Stimulated activated CD8-positive, alpha-beta memory T cell treated with anti-CD3 and anti-CD28 coated beads, Interleukin-4, amount 100 ng/mL, for 1 hour (primary cell): ENCODE measurements at places on chromosomes 7 and 10.

DNA sequence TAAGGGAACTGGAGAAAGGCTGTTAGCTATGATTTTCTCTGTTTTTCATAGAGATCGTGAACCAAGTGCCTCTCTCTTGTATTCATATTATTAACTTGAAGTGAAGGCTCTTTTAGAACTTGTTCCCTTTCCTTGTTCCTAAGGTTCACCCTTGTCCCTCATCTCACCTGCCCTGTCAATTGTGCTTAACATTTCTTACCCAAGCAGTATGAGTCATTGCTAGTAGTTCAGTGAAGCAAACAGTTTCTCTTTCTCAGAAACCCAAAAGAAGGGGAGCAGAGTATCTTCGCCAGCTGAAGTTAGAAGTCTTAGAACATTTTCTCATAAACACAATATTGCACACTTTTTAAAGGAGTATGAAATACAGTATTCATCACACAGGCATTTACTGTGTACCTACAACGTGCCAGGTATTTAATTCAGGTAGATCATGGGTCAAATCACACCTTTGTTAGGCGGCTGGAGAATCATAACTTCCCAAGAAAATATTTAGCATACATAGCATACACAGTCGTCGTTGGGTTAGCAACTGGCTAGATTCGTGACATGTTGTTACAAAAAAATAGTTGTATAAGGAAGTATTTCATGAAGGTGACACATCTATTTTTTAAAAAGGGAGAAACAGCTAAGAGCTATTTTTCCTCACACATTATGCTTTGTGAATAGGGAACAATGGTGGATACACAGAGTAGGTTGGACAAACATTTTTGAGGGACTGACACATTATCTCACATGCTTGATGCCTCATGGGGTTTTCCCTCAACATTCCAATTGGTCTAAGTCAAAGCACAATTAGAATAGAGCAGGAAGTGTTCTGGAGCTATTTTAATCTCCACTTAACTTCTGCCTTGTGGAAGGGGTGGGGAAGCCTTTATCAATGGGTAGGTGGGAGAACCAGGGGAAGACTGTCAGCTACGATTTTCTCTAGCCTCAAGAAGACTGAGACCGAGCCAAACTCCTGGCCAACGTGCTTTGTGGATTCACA, 13.2 kb downstream of the HDAC9 start:
- no peak for DNase-seq

DNA sequence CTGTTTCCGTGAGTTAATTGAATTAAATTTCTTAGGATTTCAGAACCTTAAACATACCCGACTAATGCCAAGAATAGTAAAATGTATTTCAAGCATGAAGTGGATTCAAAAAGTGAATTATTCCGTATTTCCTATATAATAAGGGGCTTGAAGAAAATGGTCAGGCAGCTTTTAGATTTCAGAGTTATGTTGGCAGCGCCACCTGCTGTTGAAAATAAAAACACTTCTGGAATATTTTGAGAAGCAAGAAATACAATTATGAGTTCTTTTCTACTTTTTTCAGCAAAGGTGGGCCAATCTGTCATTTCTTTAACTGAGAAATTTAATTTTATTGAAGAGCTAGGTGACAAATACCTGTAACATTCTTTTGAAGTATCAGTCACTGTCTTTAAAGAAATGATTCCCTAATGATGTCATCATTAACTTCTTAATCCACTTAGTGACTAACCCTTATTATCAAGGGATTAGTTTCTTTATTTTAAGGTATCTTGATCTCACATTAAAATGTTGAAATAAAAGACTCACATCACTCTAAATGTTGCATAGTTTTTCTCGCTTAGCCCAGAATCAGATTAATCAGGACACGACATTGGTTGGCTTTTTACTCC, 36.6 kb upstream of the AGR3 start:
- no peak for DNase-seq

- no peak for DNase-seq
Measured at GRCh38 chr7:64098-64915, 128.1 kb upstream of the FAM20C start.

DNA sequence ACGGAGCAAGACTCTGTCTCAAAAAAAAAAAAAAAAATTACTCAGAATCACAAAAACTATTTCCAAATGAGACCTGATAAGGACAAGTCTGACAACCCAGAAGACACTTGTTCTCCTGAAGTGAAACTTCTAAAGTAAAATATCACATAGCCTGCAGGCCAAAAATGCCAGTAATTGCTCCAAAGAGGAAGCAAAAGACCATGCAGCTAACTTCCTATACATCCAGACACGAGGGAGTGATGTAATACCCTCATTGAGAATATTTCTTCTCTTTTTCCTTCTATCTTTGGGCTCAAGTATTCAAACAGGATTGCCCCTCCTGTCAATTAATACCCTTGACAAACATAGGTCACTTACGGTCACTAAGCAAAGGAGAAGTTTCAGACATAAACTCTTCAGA, 31.2 kb downstream of the ARMH3 start:
- DNase-seq = no peak

- no peak for DNase-seq
Measured at GRCh38 chr7:69295977-69296376, 302.3 kb upstream of the AUTS2 start.

DNA sequence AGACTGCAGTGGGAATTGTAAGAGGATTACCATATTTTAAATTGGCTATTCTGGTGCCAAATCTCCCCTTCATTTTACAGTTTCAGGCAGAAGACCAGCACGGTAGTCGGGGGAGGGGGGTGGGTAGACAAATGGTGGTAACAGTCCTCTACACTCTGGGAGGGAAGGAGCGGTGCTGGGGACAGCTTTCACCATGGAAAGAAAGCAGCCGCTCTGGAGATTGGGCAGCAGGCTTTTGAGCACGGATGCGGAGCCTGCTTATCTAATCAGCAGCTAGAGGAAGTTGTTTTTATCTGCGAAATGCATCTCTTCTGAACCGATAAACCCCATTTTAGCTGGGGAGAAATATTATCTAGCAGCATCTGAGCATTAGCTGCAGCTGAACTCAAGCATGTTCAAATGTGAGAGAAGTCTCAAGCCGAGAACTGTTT, 28.7 kb downstream of the IKZF1 start:
- DNase-seq = no peak

GRCh38 chr7:75617634-75618234, 121.0 kb downstream of the HIP1 start:
- peak; percentile 2 for DNase-seq

DNA sequence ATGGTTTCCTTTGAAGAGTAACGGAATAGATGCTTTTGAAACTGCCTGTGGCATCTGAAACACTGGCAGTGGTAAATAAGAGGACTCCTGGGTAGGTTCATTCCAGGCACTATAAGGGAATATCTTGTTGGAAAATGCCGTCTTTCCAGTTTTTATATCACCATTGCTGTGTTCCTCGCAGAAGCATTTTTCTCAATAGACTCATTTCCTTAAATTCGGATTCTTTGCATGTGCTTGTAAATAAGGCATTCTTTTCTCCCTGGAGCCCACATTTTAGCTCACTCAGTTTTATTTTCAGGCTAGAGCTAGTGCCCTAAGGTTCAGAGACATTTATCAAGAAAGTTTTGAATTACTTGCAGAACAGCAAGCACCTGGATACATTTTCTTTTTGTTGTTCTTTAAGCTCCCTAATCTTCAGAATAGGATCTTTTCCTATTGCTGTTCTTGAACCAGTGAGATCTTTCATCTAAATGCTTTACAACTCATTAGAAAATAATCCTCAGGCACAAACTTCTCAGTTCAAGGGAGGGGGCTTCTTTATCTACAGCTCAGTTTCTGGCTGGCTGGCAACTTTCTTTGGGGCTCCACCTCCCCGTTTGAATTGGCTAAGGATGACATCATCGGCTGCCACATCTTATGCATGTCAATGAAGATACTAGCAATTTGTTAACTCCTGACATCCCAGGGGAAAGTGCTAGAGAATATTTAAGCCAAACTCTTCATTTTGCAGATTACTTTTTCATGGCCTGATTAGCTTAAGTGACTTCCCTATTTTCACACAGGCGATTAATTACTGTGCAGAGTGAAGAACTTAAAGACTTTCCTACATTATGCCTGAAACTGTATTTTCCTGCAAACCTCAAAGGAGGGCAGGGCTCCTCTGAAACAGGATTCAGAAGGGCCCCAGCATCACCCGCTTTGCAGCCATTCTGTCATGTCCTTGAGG, 133.7 kb upstream of the RSU1 start:
- DNase-seq = no peak

DNA sequence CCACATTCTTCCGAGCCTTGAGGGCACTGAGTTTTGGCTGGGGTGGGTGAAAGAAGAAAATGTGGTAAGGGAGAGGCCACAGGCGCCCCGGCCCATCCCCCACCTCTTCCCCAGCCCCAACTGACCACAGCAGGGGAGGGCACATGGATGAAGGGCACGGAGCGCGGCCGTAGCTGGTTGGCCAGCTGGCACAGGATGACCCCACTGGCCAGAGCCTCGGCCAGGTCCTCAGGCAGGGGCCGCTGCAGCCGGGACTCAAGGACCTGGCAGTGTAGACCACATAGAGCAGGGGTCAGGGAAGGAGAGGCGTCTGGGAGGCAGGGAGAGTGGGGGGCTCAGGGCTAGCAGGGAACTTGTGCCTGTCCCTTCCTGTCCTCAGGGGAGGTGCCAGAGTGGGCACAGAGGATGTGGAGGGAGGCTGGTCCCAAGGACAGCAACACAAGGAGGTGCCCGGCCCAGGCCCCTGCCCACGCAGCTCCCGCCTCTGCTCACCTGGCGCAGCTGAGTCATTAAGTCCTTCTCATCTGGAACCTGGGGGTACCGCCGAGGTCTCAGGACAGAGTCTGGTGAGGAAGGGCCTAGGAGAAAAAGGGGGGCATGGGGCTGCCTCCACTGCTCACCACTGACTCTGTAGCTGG, 2.2 kb upstream of the SAP25 start:
- DNase-seq = no peak

DNA sequence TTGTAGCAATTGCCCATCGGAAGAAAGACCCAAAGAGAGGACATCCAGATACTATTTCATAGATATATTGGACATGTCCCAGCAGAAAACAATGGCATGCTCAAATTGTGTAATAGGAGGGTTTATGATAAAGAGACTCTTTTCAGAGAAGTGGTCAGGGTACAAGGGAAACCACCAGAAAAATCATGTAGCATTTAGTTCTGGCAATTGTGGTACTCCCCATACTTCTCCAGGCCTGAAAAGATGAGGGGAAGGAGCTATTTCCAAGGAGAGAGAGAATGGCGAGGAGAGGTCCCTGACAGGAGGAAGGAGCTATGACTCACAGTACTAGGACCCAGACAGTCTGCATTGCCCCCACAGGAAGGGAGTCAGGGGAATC, 68.4 kb upstream of the ADO start:
- DNase-seq = no peak

DNA sequence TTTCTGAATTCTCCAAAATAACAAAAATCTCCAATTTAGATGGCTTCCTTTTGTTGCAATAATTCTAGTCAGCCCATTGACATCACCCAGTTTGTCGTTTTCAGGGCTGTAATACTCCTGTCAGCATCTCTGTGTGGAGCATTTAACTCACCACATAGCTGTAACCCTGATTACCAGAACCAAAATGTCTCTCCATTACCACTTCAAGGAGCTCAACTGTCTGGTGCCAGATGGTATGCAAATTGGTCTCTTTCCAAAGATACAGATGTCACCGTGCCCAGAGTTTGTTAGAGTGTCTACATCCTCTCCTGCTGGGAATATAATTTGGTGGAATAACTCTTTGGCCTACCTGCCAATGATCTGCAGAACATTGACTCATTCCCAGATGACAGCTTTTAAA, 350.3 kb upstream of the POT1 start:
- no peak for DNase-seq

GRCh38 chr10:5905854-5906507, 15.9 kb downstream of the FBH1 start:
- DNase-seq = no peak

- no peak for DNase-seq
Measured at GRCh38 chr10:124235232-124235631, 141.8 kb upstream of the CHST15 start.

GRCh38 chr7:100819586-100819985, 7.7 kb downstream of the EPHB4 start:
- no peak for DNase-seq

- no peak for DNase-seq
Measured at GRCh38 chr7:149772956-149773434, 393 bp downstream of the ZNF467 start.

DNA sequence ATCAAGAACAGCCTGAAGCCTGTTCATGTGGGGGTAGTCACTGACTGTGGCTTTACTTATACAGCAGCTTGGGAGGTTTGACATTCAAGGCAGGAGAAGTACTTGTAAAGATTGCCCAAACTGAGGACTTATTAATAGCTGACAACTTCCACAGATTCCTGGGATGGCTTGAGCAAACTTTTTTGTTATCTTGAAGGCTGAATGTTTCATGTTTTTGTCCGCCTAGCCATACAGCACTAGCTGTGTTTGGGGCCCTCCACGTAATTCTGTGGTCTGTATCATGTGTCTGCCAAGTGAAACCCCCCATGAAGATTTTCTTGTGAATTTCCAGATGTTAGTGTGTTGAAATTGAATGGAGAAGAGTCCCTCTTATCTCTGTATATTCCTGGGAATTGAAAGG, 38.6 kb downstream of the FAS start:
- no peak for DNase-seq

GRCh38 chr7:151427705-151428377, 12.1 kb downstream of the CRYGN start:
- DNase-seq = no peak

DNA sequence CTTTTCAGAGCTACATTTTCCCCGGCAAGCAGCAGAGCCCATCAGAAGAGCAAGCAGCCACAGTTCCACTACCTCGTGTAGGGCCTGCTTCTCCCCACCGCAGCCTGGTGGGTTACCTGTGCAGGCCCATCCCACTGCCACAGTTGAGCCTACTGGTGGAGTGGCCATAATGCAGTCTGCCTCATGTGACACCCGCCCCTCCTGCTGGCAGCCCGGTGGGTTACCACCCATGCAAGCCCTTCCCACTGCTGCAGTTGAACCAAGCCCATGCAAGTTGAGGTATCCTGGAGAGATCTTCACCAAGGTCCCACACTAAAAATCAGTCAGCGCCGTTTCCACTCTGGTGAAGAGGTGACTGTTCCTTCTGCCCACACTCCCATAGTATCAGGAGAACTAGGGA, 32.1 kb upstream of the CNNM1 start:
- DNase-seq = no peak

DNA sequence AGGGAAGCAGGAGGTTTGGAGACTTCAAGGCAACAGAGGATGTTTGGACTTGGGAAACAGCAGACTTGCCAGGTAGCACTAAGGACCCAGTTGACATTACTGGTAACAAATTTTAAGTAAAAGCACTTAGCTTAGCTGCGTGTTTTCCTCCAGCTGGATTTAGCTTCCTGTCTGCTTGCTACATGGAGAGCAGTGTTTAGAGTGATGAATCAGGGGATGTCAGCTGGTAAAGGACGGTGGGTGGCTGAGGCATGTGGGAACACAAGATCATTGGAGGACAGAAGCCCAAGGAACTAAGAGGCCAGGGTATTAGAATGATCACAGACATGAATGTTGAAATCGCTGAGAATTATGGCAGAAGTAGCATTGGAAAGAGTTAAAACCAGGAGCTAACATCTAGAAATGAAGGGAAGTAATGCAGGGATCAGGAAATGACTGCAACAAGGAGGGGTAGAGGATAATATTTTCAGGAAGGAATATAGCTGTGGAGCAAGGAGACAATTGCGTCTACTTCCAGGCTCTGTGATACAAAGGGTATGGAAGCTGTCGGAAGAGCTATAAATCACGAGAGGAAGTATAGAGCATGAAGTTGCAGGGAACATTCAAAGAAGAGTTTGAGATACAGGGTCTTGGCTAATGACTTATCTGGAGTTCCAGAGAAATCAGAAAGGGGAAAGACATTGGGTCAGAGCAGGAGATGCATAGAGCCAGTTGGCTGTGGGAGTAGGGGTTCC, 34.4 kb downstream of the CALD1 start:
- DNase-seq = no peak

- DNase-seq = no peak
Measured at GRCh38 chr7:5351507-5352265, 68.9 kb downstream of the SLC29A4 start.
